ENCODE measurements at places on chromosomes 3 and 15. TPM values are rescaled to one million over a fixed set of nuclear protein-coding genes. Genes with fewer than 3 reads are reported as not detected.

GRCh38 chr3:84961521-84962255 lies 2.9 kb downstream of the CADM2 start:
- H3K4me3 ChIP-seq = peak overlapping the region; percentile 19
- H3K27me3 ChIP-seq = peaks cover 26% of the 10 kb centered on the region
- peaks cover 6% of the 10 kb centered on the region for H3K4me1 ChIP-seq
- peak overlapping the region; percentile 32 for H3K27ac ChIP-seq

The INSYN1 gene
- 10.2 TPM for total RNA-seq

GRCh38 chr3:35664460-35664919 lies 25.2 kb downstream of the ARPP21 start:
- H3K4me3 ChIP-seq = no peak overlapping the region
- H3K36me3 ChIP-seq = no peaks in the 10 kb centered on the region

GRCh38 chr3:59839810-59840515 lies 790.1 kb upstream of the CFAP20DC start:
- no peak for DNase-seq
- H3K36me3 ChIP-seq = no peaks in the 10 kb centered on the region
- no peak overlapping the region for H3K4me3 ChIP-seq
- H3K27me3 ChIP-seq = no peaks in the 10 kb centered on the region
- H3K4me1 ChIP-seq = no peaks in the 10 kb centered on the region

GRCh38 chr3:152398495-152398894 lies 129.8 kb downstream of the MBNL1 start:
- H3K27ac ChIP-seq = peak overlapping the region; percentile 66
- H3K36me3 ChIP-seq = peaks cover 3% of the 10 kb centered on the region
- no peak overlapping the region for H3K4me3 ChIP-seq
- no peaks in the 10 kb centered on the region for H3K27me3 ChIP-seq

The CKMT1B gene
- total RNA-seq = not detected

The SMAD6 gene
- 46.3 TPM for total RNA-seq

The COL8A1 gene
- 217 TPM for total RNA-seq

DNA sequence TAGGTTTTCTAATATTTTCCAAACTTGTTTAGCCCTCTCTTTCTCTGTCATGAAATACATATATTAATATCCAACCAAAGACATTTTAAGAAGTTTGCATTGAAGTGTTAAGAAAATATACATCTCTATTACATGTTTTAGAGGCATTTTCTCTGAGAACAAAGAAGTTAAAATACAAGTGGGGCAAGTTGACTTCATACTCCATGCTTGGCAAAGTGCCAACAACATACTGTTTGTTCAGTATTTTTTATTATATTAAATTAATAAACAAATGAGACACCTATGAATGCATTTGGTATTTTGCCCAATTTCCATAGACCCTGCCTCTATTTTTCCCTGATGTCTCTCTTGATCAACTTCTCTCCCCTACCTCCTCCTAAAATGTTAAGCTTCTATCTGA lies 232.8 kb upstream of the MRPL3 start:
- H3K27ac ChIP-seq = no peak overlapping the region
- no peak overlapping the region for H3K4me3 ChIP-seq
- no peaks in the 10 kb centered on the region for H3K36me3 ChIP-seq
- no peak for DNase-seq
- H3K4me1 ChIP-seq = no peaks in the 10 kb centered on the region
- H3K27me3 ChIP-seq = no peaks in the 10 kb centered on the region

The WWTR1 gene
- total RNA-seq = 86.5 TPM

- no peaks in the 10 kb centered on the region for H3K27me3 ChIP-seq
- no peak overlapping the region for H3K27ac ChIP-seq
- no peak overlapping the region for H3K4me3 ChIP-seq
- no peaks in the 10 kb centered on the region for H3K36me3 ChIP-seq
- DNase-seq = no peak
- H3K4me1 ChIP-seq = no peaks in the 10 kb centered on the region
These were observed 44.4 kb upstream of the ST3GAL6 start for GRCh38 chr3:98718730-98719129.

All from tibial nerve (tissue), 4 donors.